ENCODE measurements at places on chromosomes 6 and 20.

- ATAC-seq = no peak
Observed at GRCh38 chr6:18189196-18189595, 34.0 kb downstream of the KDM1B start.

DNA sequence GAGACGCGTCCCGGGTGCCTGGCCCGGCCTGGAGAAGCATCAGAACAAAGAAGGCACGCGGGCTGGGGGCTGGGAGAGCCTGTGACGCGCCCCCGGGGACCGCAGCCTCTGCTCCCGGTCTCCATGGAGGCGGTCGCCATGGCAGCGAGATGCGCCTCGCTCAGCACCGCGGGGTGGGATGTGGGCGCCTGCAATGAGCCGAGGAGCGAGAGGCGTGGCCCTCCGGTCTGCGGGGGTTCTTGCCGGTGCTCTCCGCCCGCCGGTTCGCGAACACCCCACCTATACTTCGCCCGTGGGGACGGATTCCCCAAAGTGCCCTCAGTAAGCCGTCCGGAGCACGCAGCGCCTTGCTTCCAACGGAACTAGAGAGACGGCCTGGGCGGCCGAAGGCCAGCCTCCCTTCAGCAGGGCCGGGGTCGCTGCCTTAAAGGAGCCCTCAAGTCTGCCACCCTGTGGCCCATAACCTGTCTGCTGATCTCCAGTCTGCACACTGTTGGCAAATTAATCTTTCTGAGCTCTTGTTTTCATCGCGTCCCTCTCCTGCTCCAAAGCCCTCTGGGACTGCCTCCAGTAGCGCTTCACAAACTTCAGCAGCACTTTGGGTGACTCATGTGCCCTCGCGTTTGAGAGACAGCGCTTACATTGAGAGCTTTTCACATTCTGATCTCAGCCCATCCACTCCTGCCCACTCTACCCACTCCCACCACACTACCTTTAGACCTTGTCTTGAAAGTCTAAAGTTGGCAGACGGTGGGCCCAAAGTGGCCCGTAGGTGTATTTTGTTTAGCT is 983 bp upstream of the ADISSP start:
- peak; percentile 79 for ATAC-seq

DNA sequence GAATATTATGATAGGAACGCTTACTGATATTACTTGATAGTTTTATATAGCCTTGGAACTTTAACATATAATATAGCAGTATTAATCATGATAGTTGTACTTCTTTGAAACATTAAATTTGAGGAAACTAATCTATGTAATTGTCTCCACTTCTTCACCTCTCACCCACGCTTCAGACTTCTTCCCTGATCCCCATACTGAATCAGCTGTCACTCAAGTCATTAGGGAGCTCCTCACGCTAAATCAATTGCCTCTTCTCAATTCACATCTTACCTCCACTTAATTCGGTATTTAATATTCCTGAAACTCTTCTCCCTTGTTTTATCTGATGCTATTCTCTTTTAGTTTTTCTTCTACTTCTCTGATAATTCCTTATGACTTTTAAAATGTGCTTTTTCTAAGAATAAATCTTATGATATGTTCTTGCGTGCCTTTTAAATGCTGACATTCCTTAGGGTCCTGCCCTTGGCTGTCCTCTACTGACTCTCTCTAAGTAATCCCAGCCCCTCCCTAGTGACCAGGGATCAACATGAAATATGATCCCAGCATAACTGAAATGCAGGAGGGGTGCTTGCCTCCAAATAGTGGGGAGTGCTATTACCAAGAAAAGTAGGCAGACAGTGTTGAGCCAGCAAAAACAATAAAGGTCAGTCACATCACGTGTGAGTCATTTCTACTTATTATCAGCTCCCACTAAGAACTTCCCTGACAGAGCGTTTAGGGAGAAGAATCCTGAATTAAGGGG is 9.9 kb downstream of the ANKRD66 start:
- peak; percentile 63 for ATAC-seq

DNA sequence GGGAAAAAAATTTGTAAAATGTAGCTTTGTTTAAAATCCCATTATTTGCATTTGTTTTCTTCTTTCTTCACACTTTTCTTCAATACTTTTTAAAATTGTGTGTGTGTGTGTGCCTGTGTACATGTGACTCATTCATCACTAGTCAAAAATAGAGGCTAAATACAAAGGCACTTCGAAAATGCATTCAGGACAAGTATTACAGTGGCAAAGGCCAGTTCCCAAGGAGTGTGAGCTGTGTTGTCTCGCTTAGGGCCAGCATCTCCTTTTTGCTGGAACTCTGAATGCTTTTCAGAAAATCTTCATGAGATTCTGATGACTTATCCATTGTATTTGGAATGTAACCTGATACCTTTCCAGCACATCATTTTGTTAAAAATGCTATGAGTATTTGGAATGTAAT is 288.5 kb upstream of the CNR1 start:
- peak; percentile 72 for ATAC-seq

DNA sequence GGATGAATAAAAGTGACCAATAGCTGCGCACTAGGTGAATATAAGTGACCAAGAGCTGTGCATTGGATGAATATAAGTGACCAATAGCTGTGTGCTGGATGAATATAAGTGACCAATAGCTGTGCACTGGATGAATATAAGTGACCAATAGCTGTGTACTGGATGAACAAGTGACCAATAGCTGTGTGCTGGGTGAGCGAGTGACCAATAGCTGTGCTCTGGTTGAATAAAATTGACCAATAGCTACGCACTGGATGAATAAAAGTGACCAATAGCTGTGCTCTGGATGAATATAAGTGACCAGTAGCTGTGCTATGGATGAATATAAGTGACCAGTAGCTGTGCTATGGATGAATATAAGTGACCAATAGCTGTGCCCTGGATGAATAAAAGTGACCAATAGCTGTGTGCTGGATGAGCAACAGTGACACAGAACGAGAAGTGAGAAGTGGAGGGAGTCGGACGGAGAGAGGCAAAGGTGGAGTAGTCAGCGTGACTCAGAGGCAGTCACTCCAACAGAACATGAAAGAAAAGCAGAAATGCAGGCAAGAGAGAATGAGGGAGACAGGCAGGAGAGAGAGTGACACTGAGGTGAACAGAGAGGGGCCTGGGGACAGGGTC is 38.5 kb downstream of the RBM38 start:
- ATAC-seq = no peak

GRCh38 chr6:2958776-2959175 is 12.6 kb downstream of the SERPINB6 start:
- no peak for ATAC-seq

DNA sequence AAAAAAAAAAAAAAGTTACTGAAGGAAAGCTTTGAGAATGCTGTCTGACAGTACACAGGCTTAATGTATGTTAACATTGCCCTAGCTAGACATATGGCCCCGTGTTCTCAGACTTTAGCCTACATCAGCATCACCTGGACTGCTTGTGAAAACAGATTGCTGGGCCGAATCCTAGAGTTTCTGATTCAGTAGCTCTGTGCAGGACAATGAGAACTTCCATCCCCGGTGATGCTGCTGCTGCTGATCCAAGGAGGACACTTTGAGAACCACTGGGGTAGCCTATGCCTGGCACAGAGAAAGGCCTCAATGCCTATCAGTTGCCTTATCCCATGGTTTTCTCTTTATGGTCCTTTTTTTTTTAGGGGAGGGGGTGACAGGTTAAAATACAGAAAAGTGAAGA is 1.6 kb downstream of the HCK start:
- no peak for ATAC-seq

DNA sequence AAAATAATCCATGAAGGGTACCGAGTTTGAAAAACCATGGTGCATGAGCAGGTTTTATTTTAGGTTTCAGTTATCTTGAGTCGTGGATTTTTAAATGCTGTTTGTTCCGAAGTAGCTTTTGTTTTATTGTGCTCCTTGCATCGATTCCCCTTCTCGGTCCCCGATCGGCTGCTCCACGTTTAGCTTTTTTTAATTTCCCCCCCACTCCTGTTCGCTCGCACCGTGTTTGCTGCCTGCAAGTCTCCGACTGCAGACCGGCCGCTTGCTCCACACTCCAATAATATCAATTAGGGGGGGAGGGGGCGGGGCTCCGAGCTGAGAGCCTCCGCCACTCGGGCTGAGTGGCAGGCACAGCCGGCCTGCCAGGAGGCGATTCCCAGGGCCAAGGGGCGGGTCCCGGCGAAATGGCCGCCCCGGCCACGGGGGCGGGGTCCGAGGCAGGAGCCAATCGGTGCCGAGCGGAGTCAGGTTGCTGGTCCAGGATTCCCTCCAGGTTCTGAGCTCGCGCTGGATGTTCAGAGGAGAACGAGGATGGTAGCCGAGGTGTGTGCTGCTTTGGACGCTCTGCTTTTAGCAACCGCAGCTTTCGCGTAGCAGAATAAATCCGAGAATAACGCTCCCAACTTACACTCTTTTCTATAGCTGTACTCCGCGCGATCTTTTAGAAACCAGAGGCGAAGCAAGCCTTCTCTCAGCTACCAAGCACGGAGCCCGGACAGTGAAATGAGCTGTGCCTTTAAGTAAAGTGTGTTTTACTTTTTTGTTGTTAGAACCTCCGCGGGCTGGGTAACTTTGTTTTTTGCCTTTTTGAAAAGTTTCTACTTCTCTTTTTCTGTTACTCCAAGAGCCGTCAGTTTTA is at the start of gene EPHA7:
Gene EPHA7 (minus strand): TSS at position 256 of the 859 bp plus-strand sequence. CDS start 218 bp downstream, at position 38.
- ATAC-seq = peak; percentile 90

DNA sequence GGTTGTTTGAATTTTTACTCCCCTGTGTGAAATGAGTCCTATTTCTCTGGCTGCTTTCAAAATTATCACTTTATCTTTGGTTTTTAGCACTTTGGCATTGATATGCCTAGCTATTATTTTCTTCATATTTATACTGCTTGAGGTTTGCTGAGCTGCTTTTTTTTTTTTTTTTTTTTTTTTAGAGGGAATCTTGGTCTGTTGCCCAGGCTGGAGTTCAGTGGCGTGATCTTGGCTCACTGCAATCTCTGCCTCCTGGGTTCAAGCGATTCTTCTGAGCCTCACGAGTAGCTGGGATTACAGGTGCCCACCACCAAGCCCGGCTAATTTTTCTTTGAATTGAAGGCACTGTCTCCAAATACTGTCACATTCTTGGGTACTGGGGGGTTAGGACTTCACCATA is 40.6 kb downstream of the STXBP5 start:
- no peak for ATAC-seq

- no peak for ATAC-seq
Observed at GRCh38 chr20:58843128-58843556, 7.6 kb downstream of the GNAS-AS1 start.

DNA sequence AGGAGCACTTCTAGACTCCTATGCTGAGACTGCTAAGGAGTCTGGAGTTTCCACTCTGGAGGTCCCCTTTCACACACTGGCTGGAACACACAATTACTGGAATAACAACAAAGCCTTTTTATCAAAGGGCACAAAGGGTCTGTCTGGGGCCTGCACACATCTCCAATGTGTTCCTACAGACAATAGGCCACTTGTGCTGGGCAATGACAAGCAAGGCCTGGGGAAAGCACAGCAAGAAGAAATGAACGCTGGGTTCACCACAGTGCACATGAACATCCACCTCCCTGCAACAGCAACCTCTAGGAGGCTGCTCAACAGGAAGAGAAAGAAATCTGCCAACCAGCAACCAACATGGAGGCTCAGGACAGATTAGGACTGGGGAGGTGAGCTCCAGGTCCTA is 43.9 kb downstream of the TRPC4AP start:
- ATAC-seq = no peak

Data from motor neuron (in vitro differentiated cells).